LNCaP clone FGC (cell line): ENCODE measurements at places on chromosomes 3 and 15.

DNA sequence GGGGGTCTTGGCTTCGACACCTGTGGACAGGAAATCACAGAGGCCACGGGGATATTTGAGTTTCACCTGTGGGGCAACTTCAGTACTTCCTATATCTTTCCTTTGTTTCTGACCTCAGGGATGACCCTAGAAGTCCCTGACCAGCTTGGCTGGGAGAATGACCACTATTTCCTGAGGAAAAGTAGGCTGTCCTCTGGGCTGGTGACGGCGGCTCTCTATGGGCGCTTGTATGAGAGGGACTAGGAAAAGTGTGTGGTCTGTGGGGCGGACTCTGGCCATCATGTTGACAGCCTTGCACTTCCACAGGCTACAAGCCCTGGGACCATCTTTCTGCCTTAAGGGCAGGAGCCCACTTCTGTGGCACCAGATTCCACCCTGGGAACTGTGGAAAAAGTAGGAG, 43.7 kb downstream of the BTD start:
- DNase-seq, result no peak

DNA sequence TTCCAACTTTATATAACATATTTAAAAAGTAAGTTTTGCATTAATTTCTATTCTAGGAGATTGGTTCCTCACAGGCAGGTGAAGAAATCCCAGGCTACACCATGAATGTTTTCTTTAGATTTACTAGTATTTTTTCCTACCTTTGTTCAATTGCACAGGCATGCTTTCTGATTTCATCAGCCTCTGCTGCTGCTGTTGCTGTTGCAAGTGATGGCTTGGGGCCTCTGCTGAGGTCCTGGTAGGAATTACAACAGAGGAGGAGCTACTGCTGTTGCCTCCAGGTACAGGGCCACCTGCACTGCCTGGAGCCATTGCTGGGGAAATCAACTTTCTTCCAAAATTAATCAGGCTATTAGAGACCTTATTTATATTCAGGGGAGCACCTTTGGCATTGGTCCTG, 353.3 kb downstream of the PLCL2 start:
- no peak for DNase-seq

DNA sequence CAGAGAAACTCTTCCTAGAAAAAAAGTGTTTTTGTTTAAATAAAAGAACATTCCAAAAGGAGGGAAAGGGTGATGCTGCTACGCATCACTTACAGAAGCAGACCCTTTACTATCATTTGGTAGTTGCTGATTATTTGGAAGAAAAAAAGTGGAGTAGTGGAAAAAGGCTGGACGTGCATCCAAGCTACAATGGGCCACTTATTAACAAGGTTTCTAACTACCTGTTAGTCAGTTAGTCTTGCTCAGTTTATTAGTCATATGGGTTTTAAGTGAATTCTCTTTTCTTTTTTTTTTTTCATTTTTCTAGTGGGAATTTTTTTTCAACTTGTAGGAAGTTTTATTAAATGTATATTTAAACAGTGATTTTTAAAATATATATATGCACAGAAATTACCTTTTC, 866.0 kb downstream of the MCTP2 start:
- no peak for DNase-seq

GRCh38 chr15:77548589-77549557, 83.8 kb downstream of the LINGO1 start:
- no peak for DNase-seq

GRCh38 chr3:71512000-71512399, 71.5 kb downstream of the FOXP1 start:
- DNase-seq, result no peak

- no peak for DNase-seq
These were observed 35.2 kb upstream of the GLCE start for GRCh38 chr15:69125236-69125635.

- no peak for DNase-seq
These were observed 330.3 kb downstream of the SHQ1 start for GRCh38 chr3:72517921-72518424.

- DNase-seq, result no peak
These were observed 43.8 kb downstream of the IL5RA start for GRCh38 chr3:3066378-3066777.

DNA sequence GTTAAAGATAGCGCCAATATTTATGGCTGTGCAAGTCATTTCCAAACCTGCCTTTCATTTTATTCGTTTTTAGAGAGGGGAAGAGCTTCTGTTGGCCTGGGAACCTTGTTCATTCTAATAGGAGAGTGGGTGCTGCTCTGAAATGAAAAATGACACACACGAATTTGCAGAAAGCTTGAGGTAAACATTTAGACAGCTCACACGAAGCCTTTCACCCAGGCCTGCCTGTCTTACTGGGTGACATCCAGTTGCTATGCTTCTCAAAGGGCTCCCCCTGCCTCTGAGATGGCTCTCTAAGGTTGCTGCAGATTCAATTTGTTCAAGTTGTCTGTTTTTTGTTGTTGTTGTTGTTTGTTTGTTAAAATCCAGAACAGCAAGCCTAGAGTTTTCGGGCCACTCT, 18.2 kb downstream of the PEX5L start:
- DNase-seq, result no peak

DNA sequence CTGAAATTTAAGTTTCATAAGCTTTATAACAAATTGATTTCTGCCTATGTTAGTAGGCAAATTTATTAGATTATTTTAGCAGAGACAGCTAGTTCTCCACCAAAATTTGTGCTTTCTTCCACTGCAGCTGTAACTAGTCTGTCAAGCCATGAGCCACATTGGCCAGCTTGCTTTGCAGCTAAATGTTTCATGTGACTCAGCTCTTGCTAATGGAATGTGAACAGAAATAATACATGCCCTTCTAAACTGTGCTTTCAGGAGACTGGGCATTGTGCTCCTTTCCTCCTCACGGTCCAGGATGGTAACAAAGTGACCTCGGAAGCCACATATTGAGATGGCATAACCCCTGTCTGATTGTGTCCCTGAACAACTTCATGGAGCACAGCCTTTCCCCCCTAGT, 51.3 kb upstream of the KPNA4 start:
- no peak for DNase-seq

GRCh38 chr3:49878686-49879085, 9.0 kb upstream of the CAMKV start:
- DNase-seq, result no peak

GRCh38 chr3:15269091-15269989, 63.0 kb downstream of the SH3BP5 start:
- DNase-seq, result no peak

DNA sequence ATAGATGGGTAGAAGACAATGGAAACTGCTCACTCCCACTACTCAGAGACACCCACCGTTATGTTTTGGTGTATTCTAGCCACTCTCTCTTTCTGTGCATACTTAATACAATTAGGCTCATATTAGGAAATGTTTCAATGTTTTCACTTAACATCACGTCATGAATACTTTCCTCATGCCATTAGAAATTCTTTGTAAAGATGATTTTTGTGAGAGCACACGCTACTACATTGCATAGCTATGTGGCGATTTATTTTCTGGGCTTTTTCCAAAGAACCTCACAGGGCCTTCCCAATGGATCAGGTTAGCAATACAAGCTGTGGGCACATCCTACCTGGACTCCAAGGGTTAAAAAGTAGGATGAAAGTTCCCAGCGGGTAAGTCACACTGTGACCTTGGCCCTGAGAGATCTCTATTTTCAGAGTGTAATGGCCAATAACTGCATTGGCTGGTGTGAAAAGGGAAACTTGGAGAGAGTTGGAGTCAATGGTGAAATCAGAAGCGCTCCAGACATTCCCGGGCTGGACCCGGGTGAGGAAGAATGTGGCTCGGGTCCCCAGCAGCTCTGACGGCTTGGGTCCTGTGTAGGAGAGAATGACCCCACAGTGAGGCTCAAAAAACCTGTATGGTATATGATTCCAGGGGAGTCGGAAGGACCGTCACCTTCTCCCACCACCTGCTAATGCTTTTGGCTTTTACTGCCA, 25.8 kb upstream of the TGM5 start:
- DNase-seq, result no peak
